GM23338 (cell line): ENCODE measurements at places on chromosomes 12 and 14. TPM values are rescaled to one million over a fixed set of nuclear protein-coding genes. Genes with fewer than 3 reads are reported as not detected.
A peak's percentile ranks its signal among the peaks of the same experiment; 100 is the strongest.

DNA sequence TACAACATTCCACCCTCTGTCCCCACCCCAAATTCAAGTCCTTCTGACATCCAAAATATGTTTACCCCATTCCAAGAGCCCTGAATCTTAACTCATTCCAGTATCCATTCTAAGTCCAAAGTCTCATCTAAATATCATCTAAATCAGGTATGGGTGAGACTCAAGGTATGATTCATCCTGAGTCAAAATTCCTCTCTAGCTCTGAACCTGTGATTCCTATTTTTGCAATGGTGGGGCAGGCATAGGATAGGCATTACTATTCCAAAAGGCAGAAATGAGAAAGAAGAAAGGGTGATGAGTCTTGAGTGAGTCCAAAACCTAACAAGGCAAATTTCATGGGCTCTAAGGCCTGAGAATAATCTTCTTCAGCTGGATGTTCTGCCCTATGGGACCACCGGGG lies 140.3 kb upstream of the FAR2 start:
- DNase-seq = no peak
- no peak overlapping the region for H3K27ac ChIP-seq
- no peaks in the 10 kb centered on the region for H3K27me3 ChIP-seq
- no peaks in the 10 kb centered on the region for H3K36me3 ChIP-seq
- H3K4me1 ChIP-seq = no peaks in the 10 kb centered on the region
- no peak overlapping the region for H3K4me3 ChIP-seq

DNA sequence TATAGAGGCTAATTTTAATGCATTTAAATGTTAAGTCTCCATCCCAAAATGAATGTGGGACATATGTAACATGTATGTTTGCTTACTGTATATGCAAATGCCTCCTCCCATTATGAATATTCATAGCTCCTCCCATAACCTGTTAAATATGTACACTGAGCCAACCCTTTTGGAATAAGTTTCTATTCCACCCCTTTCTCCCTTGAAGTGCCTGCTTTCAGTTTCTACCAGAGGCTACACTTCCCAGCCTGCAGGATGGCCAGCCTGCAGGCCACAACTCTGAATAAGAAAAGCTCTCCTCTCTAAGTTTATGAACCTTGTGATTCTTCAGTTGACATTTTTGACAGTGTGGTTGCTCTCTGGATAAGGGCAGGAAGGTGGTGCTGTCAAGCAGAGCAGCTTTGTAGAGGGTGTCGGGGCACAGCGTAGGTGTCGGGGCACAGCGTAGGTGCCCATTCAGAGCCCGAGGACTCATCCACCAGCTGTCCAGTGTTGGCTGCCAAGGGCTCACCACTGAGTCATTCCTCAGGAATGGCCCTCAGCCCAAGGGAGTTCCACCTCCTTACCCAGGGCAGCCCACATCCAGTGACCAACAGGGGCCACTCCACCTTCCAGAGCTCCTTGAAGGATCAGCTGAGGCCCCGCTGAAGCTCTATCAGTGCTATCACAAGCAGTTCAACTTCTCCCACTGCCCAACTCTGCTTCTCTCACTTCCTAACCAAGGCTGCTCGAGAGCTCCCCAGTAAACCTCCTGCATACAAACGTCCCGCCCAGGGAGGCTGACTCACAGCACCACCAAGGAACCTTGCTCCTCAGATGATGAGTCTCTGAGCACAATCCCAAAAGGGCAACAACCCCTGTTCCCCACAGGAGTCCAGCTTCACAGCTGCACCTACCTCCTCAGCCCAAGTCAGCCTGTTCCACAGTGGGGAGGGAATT lies 31.4 kb downstream of the VWF start:
- no peak overlapping the region for H3K27ac ChIP-seq
- DNase-seq = no peak
- peaks cover 8% of the 10 kb centered on the region for H3K4me1 ChIP-seq
- no peaks in the 10 kb centered on the region for H3K36me3 ChIP-seq
- no peak overlapping the region for H3K4me3 ChIP-seq

GRCh38 chr14:66009089-66009488 lies 477.1 kb upstream of the CCDC196 start:
- no peaks in the 10 kb centered on the region for H3K27me3 ChIP-seq
- H3K27ac ChIP-seq = no peak overlapping the region
- DNase-seq = peak; percentile 3
- H3K4me3 ChIP-seq = no peak overlapping the region

DNA sequence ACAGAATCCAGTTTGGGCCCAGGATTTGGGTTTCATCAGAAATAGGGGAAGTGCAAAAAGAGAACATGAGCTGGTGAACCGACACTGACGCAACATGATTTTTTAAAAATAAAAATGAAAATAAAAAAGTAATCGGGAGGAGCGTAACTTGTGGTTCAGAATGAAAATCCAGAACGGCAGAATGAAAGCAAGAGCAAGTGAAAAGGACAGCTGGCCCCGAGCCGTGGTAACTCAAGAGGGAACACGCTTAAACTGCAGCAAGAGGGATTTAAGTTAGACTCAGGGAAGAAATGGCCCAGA lies 1.6 kb downstream of the SLC6A12 start:
- H3K4me1 ChIP-seq = peaks cover 6% of the 10 kb centered on the region; the same call in 1 of the 2 replicates
- no peaks in the 10 kb centered on the region for H3K36me3 ChIP-seq
- no peak overlapping the region for H3K4me3 ChIP-seq

DNA sequence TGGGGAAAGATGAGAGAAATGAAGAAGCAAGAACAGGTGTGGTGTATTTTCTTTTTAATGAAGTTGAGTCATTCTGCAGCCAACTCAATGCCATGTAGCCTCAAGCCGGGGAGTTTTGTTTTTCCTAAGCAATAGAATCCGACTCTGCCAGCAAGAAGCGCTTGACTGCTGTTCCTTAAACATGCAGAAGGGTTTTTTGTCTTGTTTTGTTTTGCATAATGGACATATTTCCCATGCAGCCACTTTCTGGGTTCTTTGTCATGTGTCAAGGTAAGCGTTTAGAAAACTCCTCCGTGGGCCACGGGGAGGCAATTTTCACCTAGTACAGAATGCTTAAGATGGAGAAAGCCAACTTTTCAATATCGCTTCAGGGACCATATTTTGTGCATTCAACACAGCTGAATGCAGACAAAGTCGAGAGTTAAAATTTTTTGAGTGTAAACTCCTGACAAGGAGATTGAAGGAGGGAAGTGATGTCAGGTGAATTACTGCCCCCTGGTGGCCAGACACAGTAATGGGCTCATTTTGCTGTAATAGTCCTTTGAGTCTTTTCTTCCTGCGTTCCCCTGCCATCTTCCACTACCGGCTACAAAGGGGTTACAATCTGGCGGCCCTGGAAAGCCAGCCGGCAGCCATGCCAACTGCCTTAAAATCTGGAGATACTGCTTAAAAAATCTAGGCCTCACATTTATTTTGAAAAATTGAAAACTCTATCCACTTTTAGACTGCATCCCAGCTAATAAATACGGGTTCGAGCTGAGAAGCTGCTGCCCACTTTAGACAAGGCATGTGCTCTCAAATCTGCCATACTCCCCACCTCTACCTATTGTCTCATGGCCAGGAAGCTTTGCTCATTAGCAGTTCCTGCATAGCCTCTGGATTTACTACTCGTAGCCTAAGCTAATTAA lies 3.2 kb upstream of the FICD start:
- H3K27me3 ChIP-seq = no peaks in the 10 kb centered on the region
- peak; percentile 93 for DNase-seq
- H3K4me1 ChIP-seq = peaks cover 17% of the 10 kb centered on the region; the same call in 1 of the 2 replicates
- no peak overlapping the region for H3K27ac ChIP-seq
- peak overlapping the region; percentile 31; the same call in 1 of the 2 replicates for H3K4me3 ChIP-seq

GRCh38 chr14:73834261-73834625 lies 17.4 kb upstream of the PTGR2 start:
- 0 out of 2 replicates have a peak overlapping the region, but pooled peaks have one; percentile 22 for H3K27ac ChIP-seq
- H3K36me3 ChIP-seq = no peaks in the 10 kb centered on the region
- H3K27me3 ChIP-seq = no peaks in the 10 kb centered on the region
- no peak for DNase-seq

DNA sequence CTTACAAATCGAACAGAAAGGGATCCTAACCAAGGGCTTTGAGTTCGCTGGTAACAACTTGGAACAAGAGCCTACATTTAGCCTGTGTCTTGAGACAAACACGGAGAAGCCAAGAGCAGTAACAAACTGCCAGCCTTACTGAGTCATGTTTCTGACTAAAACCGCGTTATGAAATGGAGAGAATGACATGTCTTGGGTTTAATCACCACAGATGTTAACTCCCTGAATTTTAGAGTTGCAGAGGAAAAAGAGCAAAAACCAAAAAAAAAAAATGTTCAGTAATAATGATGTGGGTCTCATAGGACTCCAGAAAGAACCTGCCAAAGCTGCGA lies 1.0 kb downstream of the BLTP3B start:
- H3K36me3 ChIP-seq = no peaks in the 10 kb centered on the region
- H3K4me3 ChIP-seq = peak overlapping the region; percentile 97
- peaks cover 14% of the 10 kb centered on the region for H3K4me1 ChIP-seq
- H3K27ac ChIP-seq = no peak overlapping the region
- H3K27me3 ChIP-seq = no peaks in the 10 kb centered on the region

GRCh38 chr12:31363831-31364230 lies 37.9 kb upstream of the SINHCAF start:
- no peak overlapping the region for H3K4me3 ChIP-seq
- no peaks in the 10 kb centered on the region for H3K27me3 ChIP-seq
- no peaks in the 10 kb centered on the region for H3K36me3 ChIP-seq
- no peak overlapping the region for H3K27ac ChIP-seq

GRCh38 chr12:95710386-95710785 lies 80.2 kb downstream of the NTN4 start:
- DNase-seq = no peak
- no peak overlapping the region for H3K27ac ChIP-seq
- no peak overlapping the region for H3K4me3 ChIP-seq
- H3K4me1 ChIP-seq = peaks cover 19% of the 10 kb centered on the region
- no peaks in the 10 kb centered on the region for H3K36me3 ChIP-seq
- no peaks in the 10 kb centered on the region for H3K27me3 ChIP-seq

DNA sequence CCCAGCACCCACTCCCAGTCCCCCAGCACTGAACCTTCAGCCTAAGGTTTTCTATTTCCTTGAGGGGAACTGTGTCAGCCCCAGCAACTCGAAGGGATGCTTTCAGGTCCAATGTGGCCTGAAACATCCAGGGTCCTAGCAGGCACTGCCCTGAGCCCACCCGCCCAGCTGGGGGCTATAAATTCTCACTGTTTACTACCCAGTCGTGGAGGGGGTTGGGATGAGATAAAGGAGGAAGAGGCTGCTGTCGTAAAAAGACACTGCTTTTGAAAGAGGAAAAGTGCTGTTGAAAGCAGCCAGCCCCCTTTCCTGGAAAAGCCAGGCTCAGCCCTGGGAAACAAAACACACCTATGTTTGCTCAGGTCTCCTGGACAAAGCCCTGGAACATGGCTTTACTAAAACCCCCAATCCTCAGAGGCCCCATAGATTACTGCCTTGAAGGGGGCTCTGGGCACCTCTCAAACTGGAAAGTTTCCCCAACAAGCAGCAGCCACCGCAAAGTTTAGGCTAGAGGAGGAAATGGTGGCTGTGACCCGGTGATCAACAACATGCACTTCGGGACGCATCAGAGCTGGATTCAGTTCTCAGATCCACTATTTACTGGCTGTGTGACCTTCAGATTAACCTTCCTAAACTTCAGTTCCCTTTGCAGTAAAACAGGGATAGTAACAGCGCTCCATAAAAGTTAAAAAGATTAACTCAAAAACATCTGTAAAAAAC lies 51.0 kb downstream of the ACTN1 start:
- H3K4me1 ChIP-seq = peaks cover 6% of the 10 kb centered on the region; the same call in 1 of the 2 replicates
- H3K4me3 ChIP-seq = no peak overlapping the region
- no peaks in the 10 kb centered on the region for H3K27me3 ChIP-seq
- H3K27ac ChIP-seq = peak overlapping the region; percentile 59; the same call in 1 of the 2 replicates
- no peak for DNase-seq
- no peaks in the 10 kb centered on the region for H3K36me3 ChIP-seq

- peaks cover 23% of the 10 kb centered on the region for H3K36me3 ChIP-seq
- no peak overlapping the region for H3K4me3 ChIP-seq
- peak overlapping the region; percentile 61 for H3K27ac ChIP-seq
- no peak for DNase-seq
- no peaks in the 10 kb centered on the region for H3K4me1 ChIP-seq
- no peaks in the 10 kb centered on the region for H3K27me3 ChIP-seq
These were observed 80.8 kb downstream of the EP400 start for GRCh38 chr12:132030367-132031038.

DNA sequence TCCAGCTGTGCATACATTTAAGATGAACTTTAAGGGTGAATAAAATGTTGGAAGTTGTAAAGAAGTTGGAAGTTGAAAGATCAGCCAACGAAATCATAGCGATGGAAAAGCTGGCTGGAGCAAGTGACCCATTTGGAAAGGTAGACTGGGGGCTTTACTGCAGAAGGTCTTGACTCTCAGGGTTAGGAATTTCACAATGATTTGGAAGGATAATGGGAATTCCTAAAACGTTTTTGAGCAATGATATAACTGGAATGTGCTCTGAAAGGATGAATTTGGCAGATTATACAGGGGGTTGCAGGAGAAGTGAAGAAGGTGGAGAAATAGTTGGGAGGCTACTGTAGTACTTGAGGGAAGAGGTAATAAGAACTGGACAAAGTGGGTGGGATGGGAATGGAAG lies 27.4 kb downstream of the EMP1 start:
- no peaks in the 10 kb centered on the region for H3K36me3 ChIP-seq
- H3K27me3 ChIP-seq = no peaks in the 10 kb centered on the region
- H3K4me1 ChIP-seq = no peaks in the 10 kb centered on the region
- no peak overlapping the region for H3K27ac ChIP-seq
- no peak for DNase-seq

DNA sequence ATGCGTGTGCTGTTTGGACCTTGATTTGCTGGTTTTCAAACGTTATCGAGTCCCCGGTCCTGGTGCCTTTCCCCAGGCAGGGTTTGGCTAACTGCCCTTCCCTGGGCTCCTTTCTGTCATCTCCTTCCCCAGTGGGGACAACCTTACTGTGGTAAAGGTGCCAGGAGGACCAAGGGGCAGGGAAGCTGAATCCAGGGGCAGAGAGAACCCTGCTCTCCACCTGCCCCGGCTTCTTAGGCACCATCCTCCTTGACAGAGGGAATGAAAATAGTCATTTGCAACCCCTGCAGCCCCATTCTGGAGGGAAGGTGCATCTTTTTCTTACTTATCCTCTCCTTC lies 5.0 kb downstream of the CEBPE start:
- H3K4me1 ChIP-seq = peaks cover 12% of the 10 kb centered on the region; the same call in 1 of the 2 replicates
- H3K27ac ChIP-seq = no peak overlapping the region
- no peaks in the 10 kb centered on the region for H3K36me3 ChIP-seq
- H3K27me3 ChIP-seq = no peaks in the 10 kb centered on the region

- H3K4me3 ChIP-seq = no peak overlapping the region
- no peaks in the 10 kb centered on the region for H3K27me3 ChIP-seq
- H3K27ac ChIP-seq = no peak overlapping the region
- 0 out of 2 replicates have a peak, but pooled peaks cover 5% of the 10 kb centered on the region for H3K4me1 ChIP-seq
- H3K36me3 ChIP-seq = no peaks in the 10 kb centered on the region
- DNase-seq = peak; percentile 97
These were observed 88.0 kb upstream of the TMEM260 start for GRCh38 chr14:56491299-56492285.

Gene LRIG3
- total RNA-seq = 7.5 and 10.9 TPM in 2 replicates

Gene VDR
- 1.1 and 1.4 TPM in 2 replicates for total RNA-seq

Gene PPP1R1A
- total RNA-seq = 7.6 and 8.4 TPM in 2 replicates

Gene CLEC4D
- total RNA-seq = 0.90 TPM in 1 of 2 replicates, not detected in the other

Gene ERP27
- total RNA-seq = not detected in 2 replicates

Gene ADCY6
- total RNA-seq = 11.8 and 16.5 TPM in 2 replicates
